ENCODE measurements at places on chromosomes 11 and 22. TPM values are rescaled to one million over a fixed set of nuclear protein-coding genes. Genes with fewer than 3 reads are reported as not detected.

Gene GPHA2
- polyA plus RNA-seq: not detected

Gene SCGB1D2
- not detected for polyA plus RNA-seq

Gene BATF2
- polyA plus RNA-seq: 1.3 TPM

Gene LMNTD2
- polyA plus RNA-seq: 0.35 TPM

All from muscle of back (tissue), 13 donors.